Mesothelial cell of epicardium (in vitro differentiated cells): ENCODE measurements at places on chromosomes 7 and 10. TPM values are rescaled to one million over a fixed set of nuclear protein-coding genes. Genes with fewer than 3 reads are reported as not detected.

The ZCWPW1 gene
- 3.4 to 6.1 TPM (median 4.3 TPM) in 3 replicates for total RNA-seq

- no peak for DNase-seq
These were observed 43.5 kb downstream of the ZMYND11 start for GRCh38 chr10:178723-179122.

DNA sequence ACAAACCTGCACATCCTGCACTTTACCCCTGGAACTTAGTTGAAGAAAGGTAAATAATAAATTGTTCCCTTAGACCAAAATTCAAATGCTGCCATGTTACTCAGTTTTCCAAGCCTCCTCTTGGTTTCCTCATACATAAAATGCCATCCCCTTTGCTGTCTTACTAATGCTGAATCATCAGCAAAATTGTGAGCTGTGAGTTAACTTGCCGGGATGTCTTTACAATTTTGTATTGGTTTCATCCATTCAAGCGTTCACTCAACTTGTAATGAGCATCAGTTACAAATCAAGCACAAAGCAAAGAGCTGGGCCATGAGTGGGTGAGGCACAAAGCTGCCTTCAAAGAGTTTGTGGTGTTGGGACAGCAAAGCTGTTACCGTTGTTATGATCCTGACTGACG is 395.8 kb upstream of the ZMIZ1 start:
- no peak for DNase-seq

GRCh38 chr10:74207691-74208480 is 56.9 kb downstream of the ADK start:
- DNase-seq: no peak

- no peak for DNase-seq
These were observed 26.7 kb upstream of the USP6NL start for GRCh38 chr10:11638055-11638698.

DNA sequence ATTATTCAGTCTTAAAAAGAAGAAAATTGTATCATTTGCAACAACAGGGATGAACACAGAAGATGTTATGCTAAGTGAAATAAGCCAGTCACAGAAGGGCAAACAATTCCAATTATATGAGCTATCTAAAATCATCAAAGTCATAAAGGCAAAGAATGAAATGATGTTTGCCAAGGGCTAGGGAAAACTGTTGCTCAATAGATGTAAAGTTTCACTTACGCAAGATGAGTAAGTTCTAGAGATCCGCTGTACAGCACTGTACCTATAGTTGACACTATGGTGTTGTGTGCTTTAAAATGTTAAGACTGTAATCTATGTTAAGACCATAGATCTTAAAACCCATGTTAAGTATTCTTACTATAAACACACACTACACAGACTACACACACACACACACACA is 904.6 kb upstream of the LRRN3 start:
- no peak for DNase-seq

The CTBP2 gene
- total RNA-seq: 115 to 122 TPM (median 121 TPM) in 3 replicates

The STAG3 gene
- total RNA-seq: 0.94 to 1.9 TPM (median 1.4 TPM) in 3 replicates

DNA sequence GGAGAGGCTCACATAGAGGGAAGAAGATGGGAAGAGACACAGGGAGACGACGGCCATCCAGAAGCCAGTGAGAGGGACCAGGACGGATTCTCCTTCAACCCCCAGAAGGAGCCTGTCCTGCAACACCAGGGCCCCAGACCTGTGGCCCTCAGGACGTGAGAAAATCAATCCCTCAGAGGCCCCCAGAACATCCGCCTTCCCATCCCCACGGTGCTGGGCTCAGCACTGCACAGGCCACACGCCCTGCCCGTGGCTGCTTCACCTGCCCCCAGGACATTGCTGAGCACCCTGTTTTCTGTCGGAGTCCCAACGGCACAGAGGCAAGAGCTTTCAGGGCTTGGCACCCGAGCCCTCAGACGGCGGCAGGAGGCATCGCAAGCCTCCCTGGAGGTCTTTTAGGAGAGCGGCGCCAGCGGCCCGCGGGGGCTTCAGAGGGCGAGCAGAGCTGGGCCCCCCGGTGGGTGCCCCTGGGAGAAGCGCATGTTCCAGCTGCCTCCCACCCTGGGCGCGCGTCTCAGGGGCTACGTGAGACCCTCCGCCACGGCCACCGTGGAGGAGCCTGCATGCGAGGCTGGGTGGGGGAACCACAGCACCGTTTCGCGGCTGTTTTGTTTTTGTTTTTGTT is 42.8 kb downstream of the PDGFA start:
- no peak for DNase-seq

- DNase-seq: no peak
These were observed 28.0 kb downstream of the GUSB start for GRCh38 chr7:65953890-65954450.

- DNase-seq: no peak
These were observed 196.1 kb upstream of the SVIL start for GRCh38 chr10:29830531-29831512.

- no peak for DNase-seq
These were observed 488.9 kb downstream of the SH2D4B start for GRCh38 chr10:81026591-81026990.

The RSBN1L gene
- 23.4 to 26.7 TPM (median 26.5 TPM) in 3 replicates for total RNA-seq
